NAMALWA (cell line): ENCODE measurements at places on chromosomes 16 and 17.
A peak's percentile ranks its signal among the peaks of the same experiment; 100 is the strongest.

DNA sequence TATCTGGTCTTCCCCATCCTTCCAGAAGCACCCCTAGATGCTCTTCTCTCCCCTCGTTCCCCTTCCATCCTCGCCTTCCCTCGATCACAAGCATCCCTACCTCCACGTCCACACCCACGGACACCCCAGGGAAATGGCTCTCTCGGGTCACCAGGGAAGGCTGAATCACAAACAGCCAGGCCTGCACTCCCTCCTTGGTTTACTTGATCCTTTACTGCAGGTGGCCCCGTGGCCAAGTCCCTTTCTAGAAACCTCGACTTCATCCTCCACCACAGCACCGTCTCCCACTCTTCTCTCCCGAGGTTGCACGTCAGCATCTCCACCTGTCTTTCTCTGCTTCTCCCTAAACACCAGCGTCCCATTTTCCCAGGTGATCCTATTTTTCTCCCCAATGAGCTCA is 6.5 kb upstream of the RBFOX3 start:
- no peak for DNase-seq

- no peak for DNase-seq
Measured at GRCh38 chr17:40472733-40473452, 28.5 kb downstream of the TNS4 start.

- no peak for DNase-seq
Measured at GRCh38 chr16:86616906-86617305, 38.6 kb downstream of the FOXL1 start.

- no peak for DNase-seq
Measured at GRCh38 chr17:53217311-53217710, 605.4 kb upstream of the KIF2B start.

GRCh38 chr17:42127414-42127813 is 4.8 kb downstream of the HSPB9 start:
- no peak for DNase-seq

- peak; percentile 9 for DNase-seq
Measured at GRCh38 chr17:45867702-45868101, 23.0 kb downstream of the SPPL2C start.

GRCh38 chr17:6104956-6105648 is 34.9 kb downstream of the WSCD1 start:
- no peak for DNase-seq

DNA sequence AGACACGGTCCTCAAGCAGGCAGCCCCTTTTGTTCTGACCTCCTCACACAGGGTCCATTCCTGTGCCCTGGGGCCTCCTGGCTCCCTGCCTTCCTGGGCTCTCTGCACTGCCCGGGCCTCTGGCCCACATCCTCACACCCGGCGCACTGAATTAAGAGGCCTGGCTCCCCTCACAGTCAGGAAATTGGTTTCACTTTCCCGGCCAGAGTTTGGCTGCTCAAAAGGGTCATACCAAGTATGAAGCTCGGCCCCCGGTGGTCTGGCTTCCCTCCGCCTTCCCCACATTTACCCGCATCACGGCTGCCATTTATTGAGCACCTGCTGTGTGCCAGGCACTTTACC is 220.0 kb downstream of the NTN1 start:
- DNase-seq, result no peak

GRCh38 chr17:30391534-30391933 is 12.8 kb downstream of the CPD start:
- no peak for DNase-seq

DNA sequence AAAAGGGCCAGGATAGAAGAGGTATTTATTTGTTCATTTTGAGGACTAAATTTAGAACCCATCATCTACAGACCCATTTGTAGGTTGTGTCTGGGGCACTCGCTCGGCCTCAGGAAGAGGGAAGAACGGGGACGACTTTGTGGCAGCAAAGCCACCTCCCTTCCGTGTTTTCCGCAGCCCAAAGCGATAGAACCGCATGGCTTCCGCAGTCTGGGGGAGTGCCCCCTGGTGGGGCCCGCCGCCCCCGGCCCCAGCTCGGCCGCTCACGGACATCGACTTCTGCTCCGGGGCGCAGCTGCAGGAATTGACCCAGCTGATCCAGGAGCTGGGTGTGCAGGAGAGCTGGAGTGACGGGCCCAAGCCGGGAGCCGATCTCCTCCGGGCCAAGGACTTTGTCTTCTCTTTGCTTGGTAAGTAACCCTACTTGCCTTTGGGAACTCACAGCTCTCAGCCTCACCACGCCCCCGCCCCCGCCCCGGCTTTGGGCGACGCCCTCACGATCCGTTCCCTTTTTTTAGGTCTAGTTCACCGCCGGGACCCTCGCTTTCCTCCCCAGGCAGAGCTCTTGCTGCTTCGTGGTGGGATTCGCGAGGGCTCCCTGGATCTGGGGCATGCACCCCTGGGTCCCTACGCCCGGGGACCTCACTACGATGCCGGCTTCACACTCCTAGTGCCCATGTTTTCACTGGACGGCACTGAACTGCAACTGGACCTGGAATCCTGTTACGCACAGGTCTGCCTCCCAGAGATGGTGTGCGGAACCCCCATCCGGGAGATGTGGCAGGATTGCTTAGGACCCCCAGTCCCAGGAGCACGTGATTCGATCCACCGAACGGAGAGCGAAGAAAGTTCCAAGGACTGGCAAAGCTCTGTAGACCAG is 681 bp downstream of the TMEM102 start:
- DNase-seq, result no peak

GRCh38 chr17:57957886-57958285 is 2.7 kb upstream of the CUEDC1 start:
- DNase-seq, result no peak

DNA sequence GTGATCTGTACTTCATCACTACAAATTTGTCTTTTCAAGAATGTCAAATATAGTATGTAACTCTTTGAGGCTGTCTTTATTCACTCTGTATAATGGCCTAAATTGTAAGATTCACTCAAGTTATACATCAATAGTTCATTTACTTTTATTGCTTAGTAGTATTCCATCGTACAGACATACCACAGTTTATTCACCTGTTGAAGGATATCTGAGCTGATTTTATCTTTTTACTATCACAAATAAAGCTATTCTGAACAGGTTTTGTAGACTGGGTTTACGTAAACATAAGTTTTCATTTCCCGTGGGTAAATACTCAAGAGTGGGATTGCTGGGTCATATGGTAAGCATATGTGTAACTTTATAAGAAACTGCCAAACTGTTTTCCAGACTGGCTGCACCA is 18.6 kb downstream of the PSMD12 start:
- no peak for DNase-seq

- DNase-seq, result no peak
Measured at GRCh38 chr17:18021372-18021771, 17.6 kb downstream of the ATPAF2 start.
